ENCODE measurements at places on chromosomes 16 and 17.

- DNase-seq, result peak; percentile 40
Measured at GRCh38 chr17:57006040-57006439, 28.1 kb downstream of the SCPEP1 start.

- no peak for DNase-seq
Measured at GRCh38 chr17:61538480-61538879, 52.5 kb downstream of the NACA2 start.

- peak; percentile 79 for DNase-seq
Measured at GRCh38 chr16:49857423-49858181, 1.7 kb upstream of the ZNF423 start.

GRCh38 chr16:11833951-11834695 lies 17.2 kb downstream of the RSL1D1 start:
- peak; percentile 68 for DNase-seq

DNA sequence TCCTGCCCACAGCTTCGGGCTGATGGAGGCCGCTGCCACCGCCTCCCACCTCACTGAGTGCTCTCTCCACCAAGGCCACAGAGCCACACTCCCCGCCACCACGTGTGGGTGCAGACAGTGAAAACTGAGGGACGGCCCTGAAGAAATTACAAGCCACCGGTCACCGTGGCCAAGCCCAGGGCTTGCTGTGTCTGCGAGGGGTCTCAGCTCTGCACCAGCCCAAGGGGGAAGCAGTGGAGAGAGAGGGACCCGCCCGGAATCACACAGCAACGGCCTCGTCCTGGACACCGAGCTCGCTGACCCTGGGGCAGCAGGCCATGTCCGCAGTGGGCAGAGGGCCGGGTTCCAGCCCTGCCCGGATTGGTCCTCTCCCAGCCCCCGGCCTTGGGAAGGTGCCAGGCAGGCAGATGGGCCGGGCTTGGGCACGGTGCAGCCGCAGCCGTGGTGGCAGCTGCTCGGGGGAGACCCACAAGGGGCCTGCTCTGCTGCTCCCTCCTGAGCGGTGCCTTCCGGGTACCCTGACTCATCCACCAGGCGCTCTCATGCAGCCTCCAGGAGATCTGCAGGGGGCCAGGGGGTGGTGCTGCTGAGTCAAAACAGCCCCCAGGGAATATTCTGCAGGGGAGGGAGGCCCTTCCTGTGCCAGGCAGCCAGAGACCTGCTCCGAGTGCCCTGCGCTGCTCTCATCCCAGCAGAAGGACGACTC lies 52.0 kb downstream of the CBFA2T3 start:
- DNase-seq, result peak; percentile 71

GRCh38 chr16:53094013-53094630 lies 39.3 kb downstream of the CHD9 start:
- peak; percentile 89 for DNase-seq

- DNase-seq, result no peak
Measured at GRCh38 chr16:35552763-35553162, 2093.4 kb downstream of the TP53TG3F start.

DNA sequence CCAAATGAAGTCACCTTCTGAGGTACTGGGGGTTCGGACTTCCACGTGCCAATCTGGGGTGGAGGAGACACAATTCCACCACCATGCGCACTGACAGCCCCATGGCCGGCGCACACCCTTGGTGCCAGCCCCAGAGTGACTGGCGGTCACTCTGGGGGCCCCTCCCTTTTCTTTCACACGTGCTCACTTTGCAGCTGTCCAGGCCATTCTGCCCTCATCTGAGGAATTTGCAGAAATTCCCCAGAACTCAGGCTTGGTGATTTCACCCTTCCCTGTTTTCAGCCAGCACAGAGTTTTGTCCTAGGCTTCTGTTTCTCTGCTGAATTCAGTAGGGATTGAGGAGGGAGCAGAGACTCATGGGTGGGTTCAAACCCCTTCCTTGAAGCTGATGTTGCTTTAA lies 54.8 kb downstream of the CDRT4 start:
- DNase-seq, result no peak

GRCh38 chr16:56807011-56807675 lies 57.9 kb upstream of the SLC12A3 start:
- no peak for DNase-seq

GRCh38 chr16:87849419-87850008 lies 19.8 kb downstream of the SLC7A5 start:
- no peak for DNase-seq

DNA sequence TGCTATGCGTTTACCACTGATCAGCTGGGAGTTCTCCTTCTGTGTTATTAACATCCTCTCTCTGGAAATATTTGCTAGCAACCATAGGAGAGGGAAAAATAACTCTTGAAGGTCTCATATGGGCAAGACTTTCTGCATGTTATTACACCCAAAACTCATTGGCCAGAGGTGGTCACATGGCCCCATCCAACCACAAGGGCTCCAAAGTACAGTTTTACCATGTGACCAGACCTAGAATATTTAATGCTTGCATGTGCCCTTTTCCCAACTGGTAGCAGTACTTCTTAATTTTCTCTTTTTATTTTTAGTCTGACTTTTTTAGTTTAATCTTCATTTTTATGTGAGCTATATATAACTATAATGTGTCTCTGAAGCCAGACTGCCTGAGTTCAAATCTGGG lies 141.0 kb upstream of the NOG start:
- DNase-seq, result no peak

GRCh38 chr17:37359682-37360188 lies 16.1 kb upstream of the C17orf78 start:
- DNase-seq, result no peak

GRCh38 chr16:5533321-5533888 lies 435.8 kb upstream of the EEF2KMT start:
- DNase-seq, result no peak

DNA sequence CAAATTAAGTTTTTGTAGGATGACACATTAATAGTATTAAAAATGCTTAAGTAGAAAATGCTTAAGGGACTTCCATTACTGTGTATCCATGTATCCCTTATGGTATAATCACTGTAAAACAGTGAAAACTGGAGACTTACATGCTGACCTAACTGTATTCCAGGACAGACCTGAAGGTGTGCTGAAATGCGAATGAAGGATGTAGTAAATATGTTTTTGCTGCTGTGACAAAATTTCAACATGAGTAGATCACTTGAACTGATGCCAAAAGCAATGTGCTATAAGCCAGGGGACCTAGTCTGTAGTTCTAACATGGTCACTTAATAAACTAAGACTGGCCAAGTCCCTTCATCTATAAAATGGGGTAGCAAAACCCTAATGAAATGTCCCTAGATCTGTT lies 142.0 kb upstream of the CORO6 start:
- no peak for DNase-seq

DNA sequence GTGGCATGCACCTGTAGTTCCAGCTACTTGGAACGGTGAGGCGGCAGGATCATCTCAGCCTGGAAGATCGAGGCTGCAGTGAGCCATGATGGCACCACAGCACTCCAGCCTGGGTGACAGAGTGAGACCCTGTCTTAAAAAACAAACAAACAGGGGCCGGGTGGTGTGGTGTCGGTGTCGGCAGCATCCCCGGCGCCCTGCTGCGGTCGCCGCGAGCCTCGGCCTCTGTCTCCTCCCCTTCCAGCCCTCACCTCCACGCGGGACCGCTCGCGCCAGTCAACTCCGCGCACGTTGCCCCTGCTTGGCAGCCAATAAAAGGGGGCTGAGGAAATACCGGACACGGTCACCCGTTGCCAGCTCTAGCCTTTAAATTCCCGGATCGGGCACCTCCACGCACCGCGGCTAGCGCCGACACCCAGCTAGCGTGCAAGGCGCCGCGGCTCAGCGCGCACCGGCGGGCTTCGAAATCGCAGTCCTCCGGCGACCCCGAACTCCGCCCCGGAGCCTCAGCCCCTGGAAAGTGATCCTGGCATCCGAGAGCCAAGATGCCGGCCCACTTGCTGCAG lies 204.7 kb downstream of the CDRT15L2 start:
- no peak for DNase-seq

DNA sequence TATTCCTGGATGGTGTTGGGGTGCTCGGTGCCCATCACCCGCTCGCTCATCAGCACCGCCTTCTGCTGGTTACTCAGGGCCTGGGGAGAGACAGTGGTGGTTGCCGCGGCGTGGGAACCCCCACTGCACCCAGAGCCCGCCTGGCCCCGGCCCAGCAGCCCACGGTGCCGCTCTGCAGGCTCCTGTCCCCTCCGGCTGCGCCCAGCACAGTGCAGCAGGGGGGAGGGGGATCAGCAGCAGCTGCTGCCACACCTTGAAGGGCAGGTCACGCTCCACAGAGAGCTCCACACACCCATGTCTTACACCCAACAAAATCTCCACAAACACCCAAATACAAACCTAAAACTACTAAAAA lies 18.8 kb downstream of the CLUH start:
- no peak for DNase-seq

GRCh38 chr17:31750578-31750977 lies 108.5 kb downstream of the COPRS start:
- DNase-seq, result no peak

DNA sequence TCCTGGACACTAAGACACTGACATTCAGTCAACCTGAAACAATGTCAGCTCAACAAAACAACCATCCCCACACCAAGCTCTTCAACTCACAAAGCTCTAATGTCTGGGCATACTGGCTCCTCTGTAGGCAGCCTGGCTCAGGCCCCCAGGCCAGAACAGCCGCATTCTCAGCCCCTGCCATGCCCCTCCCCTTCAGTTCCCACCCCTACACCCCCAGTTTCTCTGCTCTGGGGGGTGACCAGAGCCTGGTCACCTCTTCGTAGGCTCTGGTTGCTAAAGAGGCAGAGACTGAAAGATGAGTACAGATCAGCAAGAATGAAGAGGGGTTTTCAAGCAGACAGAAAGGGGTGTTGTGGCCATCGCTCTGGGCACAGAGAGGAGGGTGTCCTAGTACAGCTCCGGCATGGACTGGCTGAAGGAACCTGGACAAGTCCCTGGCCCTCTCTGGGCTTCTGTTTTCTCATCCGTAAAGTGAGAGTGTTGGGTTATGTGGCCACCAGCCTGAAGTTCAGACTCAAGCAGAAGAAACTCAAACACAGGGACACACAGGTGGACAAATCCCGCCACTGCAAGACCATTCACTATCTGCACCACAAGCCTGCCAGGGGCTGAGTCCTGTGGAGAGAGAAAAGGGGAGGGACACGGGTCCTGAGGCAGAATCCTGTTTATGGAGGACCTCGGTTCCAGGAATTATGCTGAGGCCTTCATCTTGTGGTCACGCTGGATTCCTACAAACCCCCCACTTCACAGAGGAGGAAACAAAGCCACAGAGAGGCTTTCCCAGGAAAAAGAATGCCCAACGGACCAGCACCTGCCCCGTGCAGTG lies 987 bp upstream of the SLC4A1 start:
- DNase-seq, result no peak

DNA sequence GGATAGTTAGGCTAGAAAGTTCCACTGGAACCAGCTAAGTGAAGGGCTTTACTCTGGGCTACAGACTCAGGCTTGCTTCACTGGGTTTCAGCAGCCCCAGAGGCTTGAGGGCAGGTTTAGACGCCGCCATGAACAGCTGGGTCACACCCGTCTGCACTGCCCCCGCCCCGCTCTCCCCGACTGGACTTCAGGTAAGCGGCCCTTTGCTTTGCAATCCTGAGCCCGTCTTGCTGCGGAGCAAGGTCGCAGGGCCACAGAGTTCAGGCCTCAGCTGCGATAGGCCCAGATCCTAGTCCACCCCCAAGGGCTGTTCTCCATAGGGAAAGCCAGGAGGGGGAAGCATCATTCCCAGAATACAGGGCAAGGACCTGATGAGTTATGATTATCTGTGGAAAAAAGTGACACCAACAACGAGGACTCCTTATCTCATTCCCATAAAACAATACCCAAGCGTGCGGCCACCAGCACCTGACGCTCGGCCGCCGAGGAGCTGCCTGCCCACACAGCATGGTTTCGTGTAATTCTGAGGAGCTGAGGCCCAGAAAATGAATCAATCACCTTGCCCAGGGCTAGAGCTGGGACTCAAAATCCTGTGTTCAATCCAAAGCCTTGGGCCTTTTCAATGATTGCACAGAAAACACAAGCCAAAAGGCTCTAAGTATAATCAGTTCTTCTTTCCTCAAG lies 20.4 kb downstream of the MEAK7 start:
- no peak for DNase-seq

DNA sequence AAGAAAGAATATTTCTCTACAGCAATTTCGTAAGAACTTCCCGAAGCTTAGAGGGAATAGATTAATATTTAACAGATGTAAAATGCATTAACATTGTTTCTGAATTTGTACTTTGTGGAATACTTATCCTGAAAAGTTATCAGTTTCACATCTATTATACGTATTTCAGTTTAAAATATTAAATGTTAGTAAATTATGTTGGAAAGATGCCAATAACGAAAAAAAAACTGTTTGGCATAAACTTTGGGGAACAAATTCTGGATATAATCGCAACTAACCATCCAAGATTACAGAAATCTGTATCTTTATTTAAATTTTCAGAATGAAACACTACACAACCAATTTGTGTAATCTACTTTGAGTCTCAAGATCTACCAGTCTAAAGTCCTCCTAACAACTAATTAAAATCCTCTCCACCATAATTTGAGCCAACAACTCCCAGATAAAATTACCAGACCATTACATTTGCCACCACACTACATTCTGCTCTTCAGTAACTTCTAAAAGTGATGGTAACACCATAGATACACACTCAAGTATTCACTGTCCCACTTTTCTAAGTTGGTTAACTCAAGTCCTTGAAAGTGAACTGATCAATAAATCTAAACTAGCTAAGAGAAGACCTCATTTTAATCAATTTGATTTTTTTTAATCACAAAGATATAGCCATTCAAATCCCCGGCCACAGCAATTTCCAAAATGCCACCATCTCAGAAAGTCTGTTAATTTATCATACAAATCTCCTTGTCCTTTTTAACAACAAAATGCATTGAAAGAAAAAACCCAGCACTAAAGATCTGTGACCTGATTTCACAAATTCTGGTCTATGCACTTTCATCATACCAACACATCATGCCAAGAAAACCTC lies 2.0 kb downstream of the SIAH1 start:
- DNase-seq, result no peak

- peak; percentile 41 for DNase-seq
Measured at GRCh38 chr17:58279736-58280479, 827 bp downstream of the MPO start.

DNA sequence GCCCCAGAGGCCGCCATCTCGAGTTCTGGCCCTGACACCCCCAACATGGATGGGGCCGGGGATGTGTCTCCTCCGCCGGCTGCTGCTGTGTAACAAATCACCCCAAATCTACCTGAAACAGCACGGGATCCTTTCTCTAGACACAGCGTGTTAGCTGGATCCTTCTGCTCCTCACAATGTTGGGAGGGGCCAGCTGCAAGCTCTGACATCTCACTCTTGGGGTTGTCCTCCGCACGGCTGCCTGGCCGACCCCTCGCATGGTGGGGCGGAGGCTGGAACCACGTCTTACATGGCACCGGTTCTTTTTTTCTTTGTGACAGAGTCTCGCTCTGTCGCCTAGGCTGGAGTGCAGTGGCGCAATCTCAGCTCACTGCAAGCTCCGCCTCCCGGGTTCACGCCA lies 11.6 kb upstream of the DEF8 start:
- DNase-seq, result no peak

Data from hematopoietic multipotent progenitor cell treated with erythropoietin and hydrocortisone succinate and interleukin-3 and kit ligand, for 4 days (in vitro differentiated cells).